ENCODE measurements at places on chromosomes 3 and 15.

DNA sequence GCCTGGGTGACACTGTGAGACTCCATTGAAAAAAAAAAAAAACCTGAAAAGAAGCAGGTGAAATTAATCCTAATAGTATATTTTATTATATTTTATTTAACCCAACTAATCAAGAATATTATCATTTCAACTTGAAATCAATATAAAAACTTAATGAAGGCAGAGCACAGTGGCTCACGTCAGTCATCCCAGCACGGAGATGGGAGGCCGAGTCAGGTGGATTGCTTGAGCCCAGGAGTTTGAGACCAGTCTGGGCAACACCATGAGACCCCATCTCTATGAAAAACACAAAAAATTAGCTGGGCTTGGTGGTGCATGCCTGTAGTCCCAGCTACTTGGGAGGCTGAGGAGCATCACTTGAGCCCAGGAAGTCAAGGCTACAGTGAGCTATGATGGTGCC is 33.3 kb upstream of the SLC41A3 start:
- no peak for DNase-seq

DNA sequence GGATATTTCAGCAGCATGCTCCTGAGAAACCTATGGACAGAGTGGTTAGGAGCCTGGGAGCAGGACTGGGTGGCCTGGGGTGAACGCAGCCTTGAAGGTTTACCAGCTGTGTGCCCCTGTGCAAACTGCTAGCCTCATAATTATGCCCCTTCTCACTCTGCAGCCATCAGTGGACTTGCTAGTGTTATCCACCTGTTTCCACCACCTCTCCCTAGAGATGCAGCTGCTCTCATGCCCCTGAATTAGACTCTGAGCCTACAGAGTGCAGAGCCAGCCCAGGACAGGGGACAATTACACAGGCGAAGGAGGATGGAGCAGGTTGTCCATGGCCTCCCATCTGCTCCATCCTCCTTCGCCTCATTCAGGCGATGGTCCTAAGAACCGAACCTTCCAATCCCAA is 175.9 kb downstream of the ATP10A start:
- DNase-seq = no peak

- no peak for DNase-seq
Measured at GRCh38 chr15:45521596-45522327, 793 bp downstream of the SLC30A4 start.

DNA sequence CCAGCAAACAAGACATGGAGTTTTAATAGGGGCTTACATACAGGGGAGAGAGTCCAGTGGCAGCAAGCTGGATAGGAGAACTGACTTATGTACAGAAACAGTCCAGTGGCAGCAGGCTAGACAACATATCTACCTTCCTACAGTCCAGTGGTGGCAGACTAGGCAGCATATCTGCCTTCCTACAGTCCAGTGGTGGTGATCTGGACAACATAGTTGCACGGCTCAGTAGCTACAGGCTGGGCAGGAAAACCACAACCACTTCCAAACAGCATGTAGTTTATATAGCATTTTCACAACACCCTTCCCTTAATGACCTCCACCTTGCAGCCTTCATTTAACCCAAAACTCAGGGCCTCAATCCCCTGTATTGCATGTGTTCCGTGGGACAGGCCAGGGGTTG is 181.3 kb upstream of the EIF1B start:
- no peak for DNase-seq

Data from forelimb muscle (tissue), 1 donor.